CD4-positive, alpha-beta T cell treated with Interleukin-17A for 1 hour (primary cell): ENCODE measurements at places on chromosomes 6 and 20.
A peak's percentile ranks its signal among the peaks of the same experiment; 100 is the strongest.

GRCh38 chr6:143176090-143177021, 115.7 kb downstream of the AIG1 start:
- no peak for DNase-seq

GRCh38 chr6:158763434-158764182, 55.6 kb downstream of the EZR start:
- DNase-seq, result peak; percentile 42

GRCh38 chr20:34581341-34582184, 23.0 kb downstream of the MAP1LC3A start:
- no peak for DNase-seq

GRCh38 chr6:109165392-109165974, 70.2 kb downstream of the CEP57L1 start:
- DNase-seq, result no peak

GRCh38 chr20:63703471-63703975, 4.3 kb downstream of the ARFRP1 start:
- no peak for DNase-seq

DNA sequence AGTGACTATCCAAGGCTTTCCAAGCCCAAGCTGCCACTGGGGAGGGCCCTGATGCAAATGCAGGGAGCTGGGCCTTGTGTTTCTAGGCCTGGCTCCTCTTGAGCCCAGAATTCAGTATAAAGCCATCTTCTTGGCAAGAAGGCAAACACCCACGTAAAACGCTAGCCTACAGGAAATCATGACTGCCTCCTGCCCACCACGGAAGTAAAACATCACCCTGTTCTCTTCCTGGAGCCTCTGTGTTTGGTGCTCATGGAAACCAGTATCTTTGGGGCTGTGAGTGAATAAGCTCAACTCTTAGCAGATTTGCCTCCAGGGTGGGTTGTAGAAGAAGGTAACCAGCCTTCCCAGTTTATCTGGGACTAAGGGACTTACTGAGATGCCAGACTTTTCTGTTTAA, 271.0 kb downstream of the ZNF217 start:
- DNase-seq, result no peak

DNA sequence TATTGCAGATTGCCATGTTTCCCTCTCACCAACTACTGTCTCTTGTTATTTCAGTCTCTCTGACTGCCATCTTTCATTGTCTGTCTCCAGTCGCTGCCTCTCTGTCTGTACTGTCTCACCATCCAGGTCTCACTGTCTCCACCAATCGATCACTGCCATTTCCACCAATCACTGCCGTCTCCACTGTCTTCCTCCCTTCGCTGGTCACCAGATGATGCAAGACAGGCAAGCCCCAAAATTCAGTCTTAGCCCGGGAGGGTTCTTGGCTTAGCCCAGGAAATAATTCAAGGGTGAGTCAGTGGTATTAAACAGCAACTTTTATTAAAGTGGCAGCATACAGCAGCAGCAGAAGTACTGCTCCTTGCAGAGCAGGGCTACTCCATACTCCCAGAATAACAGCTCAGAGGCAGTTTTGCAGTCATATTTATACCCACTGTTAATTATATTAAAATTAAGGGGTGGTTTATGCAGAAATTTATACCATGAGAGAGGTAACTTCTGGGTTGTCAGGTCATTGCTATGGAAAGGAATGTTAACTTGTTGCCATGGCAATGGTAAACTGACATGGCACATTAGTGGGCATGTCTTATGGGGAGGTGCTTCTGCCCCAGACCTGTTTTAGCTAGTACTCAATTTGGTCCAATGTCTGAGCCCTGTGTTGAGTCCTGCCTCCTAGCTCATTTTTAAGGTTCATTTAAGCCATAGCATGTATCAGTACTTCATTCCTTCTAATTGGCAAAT, 23.0 kb upstream of the ECHDC1 start:
- DNase-seq, result no peak

- no peak for DNase-seq
These were observed 789.2 kb upstream of the SLC35B3 start for GRCh38 chr6:9224539-9224938.

- DNase-seq, result no peak
These were observed 1.7 kb downstream of the NECAB3 start for GRCh38 chr20:33672426-33673113.

DNA sequence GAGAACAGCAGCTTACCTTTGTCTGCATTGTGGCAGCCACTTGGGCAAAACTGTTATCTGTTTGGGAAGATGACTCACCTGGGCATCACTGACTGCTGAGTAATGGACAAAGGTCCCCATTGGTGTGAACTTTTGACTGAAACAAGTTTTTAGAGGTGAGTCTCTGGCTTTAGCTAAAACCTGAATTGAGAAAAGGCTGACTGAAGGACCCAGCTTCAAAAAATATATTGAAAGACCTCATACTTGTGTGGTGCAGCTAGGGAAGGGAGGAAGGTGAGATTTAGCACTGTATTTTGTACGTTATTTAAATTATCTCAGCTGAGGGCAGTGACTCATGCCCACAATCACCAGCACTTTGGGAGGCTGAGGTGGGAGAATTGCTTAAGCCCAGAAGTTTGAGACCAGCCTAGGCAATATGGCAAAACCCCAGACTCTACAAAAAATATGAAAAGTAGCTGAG, 4.5 kb upstream of the CITED2 start:
- no peak for DNase-seq

DNA sequence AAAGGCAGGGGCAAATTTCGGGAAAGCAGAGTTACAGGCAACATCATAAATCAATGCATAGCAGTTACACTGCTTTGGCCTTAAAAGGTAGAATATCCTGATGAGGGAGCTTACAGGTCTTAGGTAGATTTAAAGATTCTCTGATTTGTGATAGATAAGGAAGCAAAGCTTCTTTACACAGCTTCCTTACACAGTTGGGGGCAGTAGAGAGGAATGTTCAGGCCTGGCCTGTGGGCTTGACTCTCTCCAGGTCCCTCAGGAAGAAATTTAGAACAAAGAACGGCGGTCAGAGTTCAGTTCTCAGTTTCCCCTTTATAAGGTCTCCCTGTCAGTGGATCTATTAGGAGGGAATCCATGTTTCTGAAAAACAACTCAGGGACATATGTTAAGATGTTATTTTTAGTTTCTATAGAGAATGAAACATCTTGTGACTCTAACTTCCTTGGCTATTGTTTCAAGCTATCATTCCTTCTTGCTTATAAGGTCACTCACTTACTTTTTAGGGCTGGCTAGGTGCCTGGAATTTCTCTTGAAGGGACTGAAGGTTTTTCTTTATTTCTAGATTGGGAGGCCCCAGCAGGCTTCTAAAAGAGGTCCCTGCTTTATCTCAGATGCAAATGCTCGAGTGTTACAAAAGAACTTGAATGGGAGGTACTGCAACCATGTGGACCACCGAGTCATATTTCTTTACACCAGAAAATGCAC, 11.8 kb downstream of the HLA-B start:
- DNase-seq, result no peak

DNA sequence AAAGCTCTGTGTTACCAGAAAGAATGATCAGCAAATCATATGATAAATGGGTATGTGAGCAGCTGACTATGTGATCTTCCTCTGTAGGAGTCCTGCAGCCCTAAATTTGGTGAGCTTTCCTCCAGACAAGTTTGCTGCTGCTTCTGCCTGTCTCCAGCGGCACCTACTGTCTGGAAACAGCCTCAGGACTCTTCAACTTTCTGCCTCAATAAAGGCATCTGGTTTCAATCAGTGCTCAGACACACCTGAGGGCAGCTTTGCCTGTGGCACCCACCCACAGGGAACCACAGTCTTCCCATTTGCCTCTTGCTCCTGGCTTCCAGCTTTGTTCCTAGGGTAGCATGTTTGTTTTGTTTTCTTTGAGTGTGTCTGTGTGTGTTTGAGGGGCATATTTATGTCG, 727.9 kb upstream of the MAN1A1 start:
- DNase-seq, result no peak

- no peak for DNase-seq
These were observed 622 bp downstream of the MAFB start for GRCh38 chr20:40688129-40689099.

DNA sequence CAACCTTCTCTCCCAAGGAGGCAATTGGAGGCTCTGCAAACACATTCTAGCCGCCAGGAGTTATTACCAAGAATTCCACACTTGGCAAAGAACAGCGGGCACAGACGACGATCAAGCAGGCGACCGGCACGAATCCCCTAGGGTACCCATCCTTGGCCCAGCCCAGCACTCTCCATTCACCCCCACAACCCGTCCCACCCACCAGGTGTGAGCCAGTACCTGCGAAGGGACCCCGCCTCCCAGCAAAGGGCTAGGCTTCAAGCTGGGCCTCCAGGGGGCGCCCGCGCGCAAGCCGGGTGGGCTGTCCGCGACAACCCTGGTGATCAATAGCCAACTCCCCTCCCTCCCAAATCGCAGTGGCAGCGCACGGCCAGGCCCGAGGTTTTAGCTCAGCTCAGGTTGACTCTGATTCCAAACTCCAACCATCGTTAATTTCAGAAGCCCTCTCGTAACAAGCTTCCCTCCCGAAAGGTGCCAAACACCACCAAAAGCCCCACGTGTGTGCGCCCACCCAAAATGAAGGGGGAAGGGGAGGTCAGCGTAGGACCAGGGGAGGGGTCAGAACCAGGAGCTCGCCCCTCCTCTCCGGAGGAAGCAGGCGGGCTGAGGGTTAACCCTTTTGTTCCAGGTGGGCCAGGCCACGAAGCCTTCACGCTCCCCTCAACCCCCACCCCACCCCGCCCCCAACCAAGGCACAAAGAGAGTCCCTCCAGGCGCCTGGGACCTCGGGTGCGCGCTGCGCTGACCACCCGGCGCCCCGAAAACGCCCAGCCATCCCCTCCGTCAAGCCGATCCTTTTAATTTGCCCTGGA, 2.1 kb downstream of the SALL4 start:
- DNase-seq, result peak; percentile 53

DNA sequence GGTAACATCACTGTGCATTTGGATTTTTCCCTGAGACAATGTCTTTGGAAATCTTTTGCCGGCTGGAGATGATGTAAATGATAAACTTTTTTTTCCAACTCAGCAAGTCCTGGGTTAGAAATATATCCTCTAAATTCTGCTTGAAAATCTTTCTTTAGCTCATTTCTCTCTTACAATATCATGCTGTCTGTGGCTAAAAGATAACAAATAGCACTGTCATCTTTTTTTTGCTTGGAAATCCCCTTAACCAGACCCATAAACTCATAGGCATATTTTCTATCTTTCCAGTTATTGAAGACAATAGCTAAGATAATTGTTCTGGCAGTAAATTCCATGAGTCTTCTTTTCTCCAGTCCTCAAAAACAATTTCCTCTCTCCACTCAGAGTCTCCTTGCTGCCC, 481.5 kb downstream of the NKAIN2 start:
- DNase-seq, result no peak

- no peak for DNase-seq
These were observed 55.5 kb downstream of the TCP11 start for GRCh38 chr6:35085359-35086281.

DNA sequence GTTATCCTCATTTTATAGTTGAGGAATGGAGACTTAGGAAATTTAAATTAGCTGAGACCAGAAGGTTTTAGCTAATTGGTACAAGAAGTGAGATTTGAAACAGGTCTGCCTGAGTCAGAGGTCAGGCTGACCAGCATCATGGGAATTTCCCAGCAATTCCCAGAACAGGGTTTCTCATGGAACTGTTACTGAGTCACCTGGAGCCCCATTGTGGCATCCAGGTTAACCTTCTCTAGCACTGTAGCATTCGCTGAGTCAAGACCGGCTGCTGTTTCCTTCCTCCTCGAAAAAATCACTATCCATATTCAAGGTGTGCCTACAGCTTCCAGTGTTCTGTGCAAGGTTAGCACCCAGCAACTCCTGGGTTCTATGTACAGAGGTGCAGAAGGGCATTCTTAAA, 238.0 kb upstream of the MAN1A1 start:
- no peak for DNase-seq

DNA sequence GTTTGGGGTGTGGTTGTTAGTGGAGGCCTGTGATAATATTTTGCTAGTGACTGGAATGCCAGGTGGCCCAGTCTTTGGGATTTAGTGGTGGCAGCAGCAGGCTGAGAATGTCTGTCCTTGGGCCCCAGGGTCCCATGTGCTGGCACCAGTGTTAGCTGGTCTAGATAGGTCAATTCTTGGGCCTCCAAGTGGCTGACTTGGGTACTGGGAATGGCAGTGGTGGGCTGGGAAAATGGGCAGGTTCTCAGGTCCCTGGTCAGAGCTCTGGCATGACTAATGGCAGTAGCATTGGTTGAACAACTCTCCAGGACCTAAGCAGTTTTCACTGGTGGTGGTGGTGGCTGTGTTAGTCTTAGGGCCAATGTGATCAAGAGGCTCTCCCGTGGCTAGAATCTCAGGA, 50.3 kb downstream of the OLIG3 start:
- DNase-seq, result no peak

DNA sequence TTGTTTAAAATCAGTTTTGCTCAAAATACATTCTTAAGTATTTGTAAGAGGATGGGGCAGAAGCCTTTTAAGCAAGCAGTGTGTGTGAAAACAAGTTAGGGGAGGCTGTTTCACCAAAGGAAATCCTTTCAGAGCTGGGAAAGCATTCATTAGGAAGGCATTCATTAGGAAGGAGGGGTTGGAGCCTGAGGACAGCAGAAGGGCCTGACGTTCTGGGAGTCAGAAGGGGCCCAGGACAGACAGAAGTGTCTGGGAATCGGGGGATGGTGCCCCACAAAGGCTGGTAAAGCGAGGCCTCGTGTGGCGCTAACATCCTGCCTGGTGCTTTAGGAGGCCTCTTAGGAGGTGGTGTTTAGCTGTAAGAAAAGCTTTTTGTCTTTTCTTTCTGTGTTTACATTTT, 80.6 kb upstream of the NXT1 start:
- DNase-seq, result no peak
